Prostate gland (tissue), 2 donors: ENCODE measurements at places on chromosomes 7 and 10. TPM values are rescaled to one million over a fixed set of nuclear protein-coding genes. Genes with fewer than 3 reads are reported as not detected.

DNA sequence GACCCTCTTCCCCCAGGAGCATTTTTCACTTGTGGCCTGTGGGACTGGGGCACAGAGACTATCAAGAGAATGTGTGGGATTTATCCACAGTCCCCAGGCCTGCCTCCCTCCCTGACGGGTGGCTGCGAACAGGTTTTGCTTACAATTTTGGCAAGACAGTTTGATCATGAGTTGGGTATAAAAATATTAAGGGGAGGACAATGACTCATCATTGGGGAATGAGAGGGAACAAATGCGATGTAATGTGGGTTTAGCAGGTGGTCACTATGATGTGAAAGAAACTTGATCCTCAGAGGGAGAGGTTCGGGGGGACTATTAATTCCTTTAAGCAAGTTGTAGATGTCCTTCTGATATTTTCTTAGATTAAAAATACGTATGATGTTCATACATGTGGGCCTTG is 52.2 kb downstream of the EMX2 start:
- no peaks in the 10 kb centered on the region for H3K27me3 ChIP-seq
- no peaks in the 10 kb centered on the region for H3K4me1 ChIP-seq
- no peak overlapping the region for H3K4me3 ChIP-seq
- H3K27ac ChIP-seq = no peak overlapping the region
- no peaks in the 10 kb centered on the region for H3K36me3 ChIP-seq
- DNase-seq = no peak

GRCh38 chr7:76997381-76998284 is 34.5 kb downstream of the SPDYE17 start:
- no peaks in the 10 kb centered on the region for H3K4me1 ChIP-seq
- no peaks in the 10 kb centered on the region for H3K27me3 ChIP-seq
- no peak for DNase-seq
- no peak overlapping the region for H3K4me3 ChIP-seq

GRCh38 chr10:60426425-60426824 is 36.8 kb upstream of the ANK3 start:
- H3K4me1 ChIP-seq = no peaks in the 10 kb centered on the region
- H3K27me3 ChIP-seq = no peaks in the 10 kb centered on the region
- no peaks in the 10 kb centered on the region for H3K36me3 ChIP-seq
- H3K4me3 ChIP-seq = no peak overlapping the region
- H3K27ac ChIP-seq = no peak overlapping the region
- DNase-seq = no peak

- H3K4me3 ChIP-seq = no peak overlapping the region
- no peaks in the 10 kb centered on the region for H3K36me3 ChIP-seq
- DNase-seq = no peak
- no peaks in the 10 kb centered on the region for H3K27me3 ChIP-seq
Measured at GRCh38 chr7:7931626-7932025, 37.0 kb upstream of the GLCCI1 start.

- DNase-seq = no peak
- no peaks in the 10 kb centered on the region for H3K4me1 ChIP-seq
- no peak overlapping the region for H3K4me3 ChIP-seq
- H3K27me3 ChIP-seq = no peaks in the 10 kb centered on the region
- no peaks in the 10 kb centered on the region for H3K36me3 ChIP-seq
Measured at GRCh38 chr10:7855205-7855604, 36.9 kb downstream of the TAF3 start.

- no peaks in the 10 kb centered on the region for H3K4me1 ChIP-seq
- DNase-seq = no peak
- H3K27ac ChIP-seq = no peak overlapping the region
- no peaks in the 10 kb centered on the region for H3K27me3 ChIP-seq
- H3K4me3 ChIP-seq = no peak overlapping the region
Measured at GRCh38 chr10:110483633-110484032, 14.1 kb upstream of the DUSP5 start.

- H3K4me1 ChIP-seq = peaks cover 11% of the 10 kb centered on the region
- peak; percentile 76 for DNase-seq
- H3K4me3 ChIP-seq = no peak overlapping the region
- H3K36me3 ChIP-seq = no peaks in the 10 kb centered on the region
- H3K27me3 ChIP-seq = no peaks in the 10 kb centered on the region
Measured at GRCh38 chr7:34158368-34159153, 253.2 kb downstream of the BMPER start.

- no peaks in the 10 kb centered on the region for H3K27me3 ChIP-seq
- H3K4me1 ChIP-seq = no peaks in the 10 kb centered on the region
- DNase-seq = peak; percentile 25
Measured at GRCh38 chr10:114100848-114101741, 57.4 kb downstream of the ADRB1 start.

- DNase-seq = no peak
- H3K36me3 ChIP-seq = no peaks in the 10 kb centered on the region
- H3K27me3 ChIP-seq = no peaks in the 10 kb centered on the region
Measured at GRCh38 chr7:14381306-14381705, 391.8 kb upstream of the ETV1 start.

- no peaks in the 10 kb centered on the region for H3K36me3 ChIP-seq
- H3K4me3 ChIP-seq = no peak overlapping the region
- H3K27me3 ChIP-seq = no peaks in the 10 kb centered on the region
- DNase-seq = no peak
- no peaks in the 10 kb centered on the region for H3K4me1 ChIP-seq
Measured at GRCh38 chr10:78354101-78354500, 320.4 kb downstream of the RPS24 start.

DNA sequence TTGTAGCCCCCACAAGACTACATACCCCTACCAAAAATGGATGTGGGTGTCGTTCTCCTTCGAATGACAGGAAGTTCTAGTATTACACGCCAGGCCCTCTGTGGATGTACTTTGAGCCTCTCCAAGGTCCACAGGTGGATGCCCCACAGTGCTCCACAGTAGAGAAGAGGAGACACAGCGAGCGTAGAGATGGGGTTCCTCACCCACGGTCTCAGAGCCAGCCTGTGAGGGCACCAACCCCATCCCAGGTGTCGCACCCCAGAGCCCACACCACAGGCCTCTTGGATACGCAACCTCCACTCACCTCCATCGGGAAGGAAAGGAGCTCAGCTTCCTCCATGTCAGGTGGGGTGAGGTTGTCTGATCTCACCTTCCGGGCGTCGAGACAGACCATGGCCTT is 2.3 kb downstream of the CPA5 start:
- DNase-seq = no peak
- H3K36me3 ChIP-seq = no peaks in the 10 kb centered on the region
- no peak overlapping the region for H3K27ac ChIP-seq
- no peak overlapping the region for H3K4me3 ChIP-seq

DNA sequence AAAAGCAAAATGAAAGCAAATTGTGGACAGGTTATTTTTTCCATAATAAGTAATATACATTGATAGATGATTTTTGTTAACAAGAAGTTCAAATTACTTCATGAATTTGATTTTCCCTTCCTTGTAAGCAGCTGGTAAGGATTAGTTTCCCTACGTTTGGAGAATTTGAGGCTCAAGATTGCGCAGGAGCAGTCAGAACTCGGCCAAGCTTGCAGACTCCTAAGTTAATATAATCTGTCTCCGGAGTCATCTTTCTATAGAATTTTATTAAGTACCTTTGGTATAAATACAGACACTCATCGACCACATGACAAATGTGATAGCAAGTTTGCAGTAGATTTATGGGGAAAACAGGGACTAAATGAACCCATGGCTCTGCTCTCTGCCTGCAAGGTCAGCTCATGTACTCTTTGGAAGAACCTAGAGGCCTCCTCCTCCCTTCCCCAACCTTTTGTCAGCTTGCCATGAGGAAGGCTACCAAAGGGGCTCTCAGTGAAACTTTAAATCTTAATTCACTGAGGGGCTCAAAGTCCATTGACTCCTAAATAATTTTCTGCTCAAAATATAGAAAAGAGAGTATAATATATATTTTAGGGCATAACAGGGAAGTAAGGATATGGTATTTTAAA is 89.2 kb upstream of the CTTNBP2 start:
- H3K27ac ChIP-seq = no peak overlapping the region
- no peaks in the 10 kb centered on the region for H3K27me3 ChIP-seq
- H3K4me3 ChIP-seq = no peak overlapping the region
- H3K4me1 ChIP-seq = no peaks in the 10 kb centered on the region
- no peaks in the 10 kb centered on the region for H3K36me3 ChIP-seq

GRCh38 chr10:42959833-42960232 is 117.0 kb upstream of the RET start:
- H3K36me3 ChIP-seq = no peaks in the 10 kb centered on the region
- H3K27me3 ChIP-seq = no peaks in the 10 kb centered on the region
- no peak for DNase-seq
- no peaks in the 10 kb centered on the region for H3K4me1 ChIP-seq
- no peak overlapping the region for H3K27ac ChIP-seq
- H3K4me3 ChIP-seq = no peak overlapping the region

- H3K36me3 ChIP-seq = no peaks in the 10 kb centered on the region
- H3K4me3 ChIP-seq = no peak overlapping the region
- DNase-seq = no peak
- no peak overlapping the region for H3K27ac ChIP-seq
Measured at GRCh38 chr7:159141660-159142059, 3.0 kb downstream of the VIPR2 start.

GRCh38 chr10:31635415-31636065 is 293.1 kb downstream of the ARHGAP12 start:
- H3K27me3 ChIP-seq = no peaks in the 10 kb centered on the region
- H3K4me3 ChIP-seq = no peak overlapping the region
- no peak overlapping the region for H3K27ac ChIP-seq
- no peaks in the 10 kb centered on the region for H3K4me1 ChIP-seq
- no peaks in the 10 kb centered on the region for H3K36me3 ChIP-seq

- peaks cover 10% of the 10 kb centered on the region for H3K4me1 ChIP-seq
- no peak for DNase-seq
- no peak overlapping the region for H3K4me3 ChIP-seq
- H3K36me3 ChIP-seq = no peaks in the 10 kb centered on the region
- H3K27me3 ChIP-seq = no peaks in the 10 kb centered on the region
Measured at GRCh38 chr10:61974601-61975390, 73.3 kb downstream of the ARID5B start.

DNA sequence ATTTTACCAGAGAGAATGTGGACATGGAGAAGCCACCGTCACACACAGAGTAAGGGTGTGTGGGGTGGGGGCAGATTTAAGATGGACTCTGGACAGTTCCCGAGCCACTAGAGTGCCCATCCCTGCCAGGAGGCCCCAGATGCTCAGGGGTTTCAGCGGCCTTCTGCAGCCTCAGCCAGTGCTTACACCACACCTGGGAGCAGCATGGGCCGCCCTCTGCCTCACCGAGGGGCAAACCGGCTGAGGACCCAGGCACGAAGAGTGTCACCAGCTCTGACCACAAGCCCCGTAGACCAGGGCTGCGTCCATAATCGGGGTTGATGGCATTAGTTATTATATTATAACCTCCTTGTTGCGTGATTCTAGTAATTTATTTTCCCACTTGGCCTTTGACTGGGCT is 6.7 kb upstream of the MNX1 start:
- H3K36me3 ChIP-seq = no peaks in the 10 kb centered on the region
- no peak overlapping the region for H3K27ac ChIP-seq
- no peak for DNase-seq
- H3K4me1 ChIP-seq = peaks cover 5% of the 10 kb centered on the region
- peaks cover 50% of the 10 kb centered on the region for H3K27me3 ChIP-seq
- H3K4me3 ChIP-seq = no peak overlapping the region

DNA sequence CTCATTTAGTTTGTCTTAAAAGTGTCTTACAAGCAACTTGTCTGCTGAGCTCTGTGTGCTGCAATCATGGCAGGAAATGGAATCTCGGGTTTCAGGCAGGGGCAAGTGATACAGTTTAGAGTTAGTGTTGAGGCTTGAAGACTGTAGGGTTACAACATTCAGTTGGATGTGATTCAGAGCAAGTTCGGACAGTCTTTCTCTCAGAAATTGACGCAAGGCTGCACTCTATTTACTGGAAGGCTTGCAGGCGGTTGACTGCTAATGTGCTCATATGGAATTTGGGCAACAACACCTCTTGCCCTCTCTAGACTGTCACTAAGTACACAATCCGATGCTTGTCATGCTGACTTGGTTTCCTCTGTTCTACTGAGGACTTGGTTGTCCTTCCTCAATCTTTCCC is 161.7 kb upstream of the BMPER start:
- H3K4me1 ChIP-seq = no peaks in the 10 kb centered on the region
- H3K27me3 ChIP-seq = no peaks in the 10 kb centered on the region
- peak overlapping the region; percentile 59 for H3K27ac ChIP-seq
- H3K36me3 ChIP-seq = no peaks in the 10 kb centered on the region

DNA sequence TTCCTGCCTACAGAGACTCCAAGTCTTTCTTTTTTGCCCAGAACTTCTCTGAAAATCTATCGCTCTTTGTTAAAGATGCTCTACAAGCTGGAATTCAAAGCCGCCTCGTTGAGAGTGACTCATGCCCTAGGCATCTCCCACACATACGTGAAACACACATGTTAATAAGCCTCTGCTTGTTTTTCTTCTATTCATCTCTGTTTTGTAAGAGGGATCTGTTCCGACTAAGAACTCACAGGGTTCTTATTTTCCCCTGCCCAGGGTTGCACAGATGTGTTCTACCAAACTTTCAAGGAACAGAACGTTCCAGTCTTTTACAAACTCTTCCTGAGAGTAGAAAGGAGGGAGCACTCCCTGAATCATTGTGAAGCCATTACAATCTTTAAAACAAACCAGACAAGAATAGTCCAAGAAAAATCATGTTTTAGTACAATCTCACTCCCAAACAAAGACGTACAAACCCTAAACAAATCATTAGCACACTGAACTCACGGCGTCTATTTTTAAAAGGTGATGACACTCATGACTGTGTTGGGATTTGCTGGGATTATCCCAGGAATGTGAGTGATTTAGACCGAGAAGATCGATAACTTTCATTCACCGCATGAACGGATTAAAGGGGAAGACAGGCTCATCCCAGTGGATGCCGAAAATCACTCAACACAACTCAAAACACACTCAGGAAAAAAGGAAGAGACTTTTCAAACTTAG is 55.3 kb upstream of the INPP5A start:
- no peak for DNase-seq
- H3K36me3 ChIP-seq = no peaks in the 10 kb centered on the region
- no peak overlapping the region for H3K4me3 ChIP-seq
- H3K27ac ChIP-seq = peak overlapping the region; percentile 73
- H3K27me3 ChIP-seq = no peaks in the 10 kb centered on the region
- no peaks in the 10 kb centered on the region for H3K4me1 ChIP-seq

DNA sequence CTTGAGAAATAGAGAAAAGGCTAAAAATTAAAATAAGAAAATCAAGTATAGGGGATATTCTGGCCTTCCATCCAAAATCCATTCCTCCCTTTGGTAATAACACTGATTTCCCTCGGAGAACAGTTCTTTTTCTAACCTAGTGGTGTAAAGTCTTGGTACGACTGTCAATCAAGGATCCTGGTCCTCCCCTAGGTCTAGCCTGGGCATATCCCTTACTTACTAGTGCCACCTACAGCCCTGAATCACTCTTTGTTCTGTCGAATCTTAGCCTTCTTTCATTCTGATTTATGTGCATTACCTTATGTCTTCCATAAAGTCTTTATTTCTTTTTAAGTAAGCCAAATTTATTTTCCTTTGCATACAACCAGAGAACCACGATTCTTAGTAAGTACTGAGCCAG is 298.7 kb upstream of the LRRTM3 start:
- no peak for DNase-seq
- H3K36me3 ChIP-seq = no peaks in the 10 kb centered on the region
- no peaks in the 10 kb centered on the region for H3K27me3 ChIP-seq
- no peak overlapping the region for H3K27ac ChIP-seq

Gene HMX3
- not detected for total RNA-seq

Gene WEE2
- total RNA-seq = not detected

Gene CNTNAP2
- total RNA-seq = 10.6 TPM

Gene CYP3A7
- total RNA-seq = not detected

Gene STEAP1B
- not detected for total RNA-seq

Gene SPACDR
- total RNA-seq = 11.9 TPM

Gene ANKRD22
- total RNA-seq = 3.1 TPM
